ENCODE measurements at places on chromosomes 2 and 18.

GRCh38 chr2:159959136-159959535, 103.3 kb downstream of the PLA2R1 start:
- no peak for DNase-seq

- no peak for DNase-seq
These were observed 113.8 kb upstream of the RGPD4 start for GRCh38 chr2:107712857-107713256.

DNA sequence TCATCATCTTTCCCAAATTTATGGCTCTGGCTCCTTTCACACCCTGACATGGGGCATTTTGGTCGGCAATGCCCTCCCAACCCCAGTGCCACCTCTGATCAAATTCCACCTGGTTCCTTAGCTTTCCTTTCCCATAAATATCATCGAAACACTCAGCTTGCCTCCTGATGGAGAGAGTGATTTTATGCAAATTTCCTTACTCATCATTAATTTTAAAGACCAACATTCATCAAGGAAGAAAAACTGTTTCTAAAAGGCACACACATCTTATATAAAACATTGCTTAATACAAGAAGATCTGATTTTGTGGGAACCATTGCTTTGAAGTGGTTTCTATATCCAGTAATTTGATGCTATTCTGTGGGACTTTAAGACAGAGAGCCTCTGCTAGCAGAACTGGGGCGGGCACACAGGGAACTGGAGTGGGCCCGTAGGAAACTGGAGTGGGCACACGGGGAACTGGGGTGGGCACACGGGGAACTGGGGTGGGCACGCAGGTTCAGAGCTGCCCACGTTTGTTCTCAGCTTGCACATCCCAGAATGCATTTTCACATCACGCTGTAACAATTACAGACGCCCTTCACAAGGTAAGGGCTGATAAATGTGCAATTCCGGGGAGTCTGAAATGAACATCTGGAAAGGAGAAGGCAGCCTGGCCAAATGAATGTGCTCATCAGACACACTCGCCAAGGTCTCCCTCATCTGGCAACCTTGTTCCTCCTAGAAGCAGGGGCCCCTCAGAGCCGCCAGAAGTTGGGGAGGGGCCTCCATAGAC, 174.2 kb downstream of the RTP5 start:
- DNase-seq = no peak

DNA sequence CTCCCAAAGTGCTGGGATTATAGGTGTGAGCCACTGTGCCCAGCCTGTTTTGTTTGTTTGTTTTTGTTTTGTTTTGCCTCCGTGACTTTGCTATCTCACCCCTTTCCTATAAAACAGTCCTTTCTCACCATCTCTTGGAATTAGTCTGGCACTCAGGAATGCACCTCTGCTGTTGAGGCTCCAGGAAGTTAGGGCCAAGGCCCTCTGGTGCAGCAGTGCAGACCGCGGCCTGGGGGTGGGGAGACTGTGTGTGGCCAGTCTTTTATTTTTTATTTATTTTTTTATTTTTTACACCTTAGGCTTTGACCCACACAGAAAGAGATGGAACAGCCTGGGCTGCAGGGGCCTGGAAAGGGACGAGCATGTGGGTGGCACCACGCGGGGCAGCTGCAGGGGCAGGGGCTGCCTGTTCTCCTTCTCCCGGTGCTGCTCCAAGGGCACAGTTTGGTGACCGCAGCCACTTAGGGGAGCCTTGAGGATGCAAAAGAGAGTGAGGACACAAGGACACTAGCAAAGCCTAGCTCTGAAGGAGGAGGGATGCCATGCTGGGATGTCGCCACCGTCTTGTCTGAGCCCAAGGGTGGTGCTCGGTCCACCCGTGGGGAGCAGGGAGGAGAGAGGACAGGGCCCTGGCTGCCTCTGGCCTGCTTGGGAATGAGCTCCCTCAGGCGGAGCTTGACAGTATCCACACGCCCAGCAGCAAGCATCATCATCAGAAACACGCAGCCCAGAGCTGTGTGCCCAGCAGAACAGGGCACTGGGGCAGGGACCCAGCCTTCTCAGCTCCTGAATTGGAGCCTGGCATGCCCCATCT, 19.4 kb upstream of the ALPI start:
- no peak for DNase-seq

GRCh38 chr2:120477198-120477597, 131.3 kb downstream of the INHBB start:
- no peak for DNase-seq

GRCh38 chr18:77111449-77111848, 21.1 kb downstream of the MBP start:
- no peak for DNase-seq

DNA sequence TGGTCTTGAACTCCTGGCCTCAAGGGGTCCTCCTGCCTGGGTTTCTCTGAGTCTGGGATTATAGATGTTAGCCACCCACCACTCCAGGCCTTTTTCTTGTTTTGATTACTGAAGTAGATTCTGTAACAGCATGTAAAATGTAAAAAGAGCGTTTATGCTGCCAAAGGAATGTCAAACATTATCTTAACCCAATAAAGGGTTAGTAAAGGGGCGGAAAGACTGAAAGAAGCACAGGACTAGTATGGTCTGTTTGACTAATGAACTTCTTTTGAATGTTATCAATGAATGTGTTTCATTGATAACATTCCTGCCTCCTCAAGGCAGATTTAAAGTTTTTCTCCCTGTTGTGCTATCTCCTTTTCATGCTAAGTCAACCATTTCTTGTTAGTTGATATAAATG, 29.4 kb downstream of the GPD2 start:
- no peak for DNase-seq

DNA sequence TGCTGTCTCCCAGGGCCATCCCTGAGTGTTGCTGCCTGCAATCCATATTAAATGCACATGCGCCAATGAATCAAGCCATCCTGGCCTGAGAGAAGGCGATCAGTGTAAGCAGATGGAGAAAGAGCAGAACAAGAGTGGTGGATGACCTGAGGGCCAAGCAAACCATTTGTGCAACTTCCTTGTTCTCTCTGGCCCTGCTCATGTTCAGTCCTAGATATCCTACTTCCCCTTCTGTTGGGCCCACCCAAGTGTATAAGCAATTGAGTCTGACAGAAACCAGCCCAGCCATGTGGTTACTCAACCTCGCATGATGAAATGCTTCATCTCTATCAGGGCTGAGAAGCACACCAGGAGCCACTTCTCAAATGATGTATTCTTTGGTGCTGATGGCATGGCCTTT, 383.1 kb upstream of the ID2 start:
- no peak for DNase-seq

Measured in stimulated activated CD4-positive, alpha-beta T cell treated with anti-CD3 and anti-CD28 coated beads, Interleukin-12 subunit alpha, Interleukin-12 subunit beta, amount 100 ng/mL, for 4 hours (primary cell).